ENCODE measurements at places on chromosomes 3 and 15.

DNA sequence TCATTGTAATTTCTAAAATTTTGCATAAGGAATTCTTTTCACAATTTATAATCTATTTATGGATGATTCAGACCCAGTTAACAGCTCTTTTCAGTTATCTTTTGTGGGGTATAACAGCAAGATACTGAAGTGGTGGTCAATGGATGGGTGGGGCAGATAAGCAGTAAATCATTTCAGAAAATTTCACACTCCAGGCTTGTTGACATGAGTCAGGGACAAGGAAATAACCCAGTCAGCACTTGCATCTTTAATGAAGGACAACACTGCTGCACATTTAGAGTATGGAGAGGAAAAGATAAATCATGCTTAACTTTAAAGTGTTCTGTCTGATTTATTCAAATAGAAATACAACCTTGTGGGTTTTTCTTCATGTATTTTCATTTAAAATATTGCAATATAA, 181.6 kb downstream of the ROBO1 start:
- DNase-seq = no peak

DNA sequence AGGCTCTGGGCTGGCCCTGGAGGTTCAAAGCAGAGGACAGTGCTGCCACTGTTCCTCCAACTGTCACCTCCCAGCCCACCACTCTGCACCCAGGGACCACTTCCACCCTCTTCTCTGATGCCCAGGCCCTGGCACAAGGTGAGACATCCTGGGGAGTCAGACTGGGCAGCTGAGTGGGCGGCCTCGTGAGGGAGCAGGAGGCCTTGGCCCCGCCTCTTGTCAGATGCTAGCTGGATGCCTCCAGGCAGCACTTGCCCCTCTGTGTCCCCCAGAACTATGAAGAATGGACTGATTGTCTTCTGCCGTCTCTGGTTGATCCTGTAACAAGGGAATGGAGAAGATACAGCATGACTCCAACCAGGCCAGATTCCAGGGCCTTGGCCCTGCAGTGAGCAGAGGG, 191.0 kb upstream of the LINGO1 start:
- no peak for DNase-seq

DNA sequence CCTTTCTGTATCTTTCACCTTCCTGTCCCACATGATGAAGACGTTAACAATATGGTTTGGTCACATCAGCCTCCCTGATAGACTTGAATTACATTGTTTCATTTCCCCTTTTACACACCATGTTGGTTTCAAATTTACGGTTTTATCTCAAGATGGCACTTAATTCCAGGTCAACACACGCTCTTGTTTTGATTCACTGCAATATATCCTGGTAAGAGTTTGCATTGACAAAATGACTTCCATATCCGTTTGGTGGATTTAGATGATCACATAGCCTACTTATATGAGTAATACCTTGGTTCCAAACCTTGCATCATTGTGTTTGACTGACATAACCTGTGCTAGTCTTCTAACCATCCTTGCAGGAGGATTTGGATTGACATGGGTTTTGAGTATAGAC, 499.4 kb downstream of the ROBO1 start:
- no peak for DNase-seq

- DNase-seq = peak; percentile 34
Observed at GRCh38 chr3:57778494-57778893, 22.4 kb downstream of the SLMAP start.

DNA sequence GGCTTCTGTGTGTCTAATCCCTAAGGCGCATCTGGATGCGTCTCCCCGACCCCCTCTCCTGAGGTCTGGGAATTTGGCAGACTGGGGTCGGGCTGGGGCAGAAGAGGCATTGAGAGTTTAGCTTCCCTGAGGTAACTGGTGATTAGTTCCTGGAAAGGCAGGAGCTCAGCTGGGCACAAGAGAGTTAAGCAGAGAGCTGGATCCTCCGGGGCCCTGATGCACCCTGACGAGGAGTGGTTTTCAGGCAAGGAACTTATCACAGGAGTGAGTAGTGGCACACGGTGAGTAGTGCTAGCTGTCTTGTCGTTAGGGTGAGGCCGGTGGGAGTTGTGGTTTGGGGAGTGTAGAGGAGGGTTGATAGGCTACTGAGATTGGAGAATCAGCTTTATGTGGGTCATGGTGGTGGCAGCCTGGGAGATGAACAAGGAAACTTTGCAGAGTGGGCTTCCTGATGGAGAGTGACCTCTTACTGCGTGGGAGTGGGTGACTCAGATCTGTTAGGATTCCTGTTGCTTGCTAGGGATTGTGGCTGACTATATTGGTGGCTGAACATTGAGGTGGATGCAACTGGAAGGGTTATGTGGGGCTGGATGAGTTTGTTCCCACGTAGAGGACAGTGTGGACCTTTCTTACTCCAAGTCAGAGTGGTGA, 897 bp downstream of the RAD54L2 start:
- DNase-seq = peak; percentile 55

GRCh38 chr15:87416591-87417257, 839.8 kb downstream of the NTRK3 start:
- no peak for DNase-seq

DNA sequence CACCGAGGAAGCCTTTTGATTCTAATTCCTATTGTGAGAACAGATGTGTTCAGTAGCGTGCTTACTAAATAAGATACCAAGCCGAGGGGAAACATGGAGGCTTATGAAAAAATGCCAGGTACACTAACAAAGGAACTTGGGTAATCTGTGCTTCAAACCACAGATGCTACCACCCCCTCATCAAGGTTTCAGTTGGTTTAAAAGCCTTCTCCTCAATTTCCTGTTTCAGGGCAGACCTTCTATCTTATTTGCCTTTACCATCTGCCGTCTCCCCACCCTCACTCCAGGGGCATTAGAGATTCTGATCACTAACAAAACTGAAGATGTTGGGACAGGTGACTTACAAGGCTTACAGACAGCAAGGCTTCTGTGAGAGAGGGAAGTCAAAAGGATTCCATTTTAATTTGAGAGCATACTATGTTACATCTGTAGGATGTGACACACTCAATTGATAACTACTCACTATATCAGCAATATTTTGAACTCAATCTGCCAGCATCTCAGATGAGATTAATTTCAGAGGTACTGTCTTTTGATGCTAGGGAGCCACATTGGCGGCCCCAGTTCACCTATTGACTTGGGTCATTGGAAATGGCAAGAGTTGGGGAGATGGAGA, 60.6 kb upstream of the PLCL2 start:
- no peak for DNase-seq

DNA sequence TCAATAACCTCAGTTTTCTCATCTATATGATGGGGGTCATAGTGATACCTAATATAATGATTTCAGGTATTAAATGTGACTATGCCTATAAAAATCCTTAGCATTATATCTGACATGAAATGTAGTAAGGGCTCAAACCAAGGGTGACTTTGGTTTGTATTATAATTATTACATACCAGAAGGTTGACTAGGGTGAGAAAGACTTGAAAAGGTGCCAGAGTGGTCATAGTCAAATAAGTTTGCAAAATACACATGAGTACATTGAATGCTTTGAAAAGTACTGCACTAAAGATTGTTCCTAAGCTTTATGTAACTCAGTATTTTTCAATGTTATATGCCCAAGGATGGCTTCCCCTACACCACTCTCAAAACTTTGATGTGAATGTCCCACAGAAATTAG, 297.2 kb downstream of the ARPP21 start:
- DNase-seq = peak; percentile 57

DNA sequence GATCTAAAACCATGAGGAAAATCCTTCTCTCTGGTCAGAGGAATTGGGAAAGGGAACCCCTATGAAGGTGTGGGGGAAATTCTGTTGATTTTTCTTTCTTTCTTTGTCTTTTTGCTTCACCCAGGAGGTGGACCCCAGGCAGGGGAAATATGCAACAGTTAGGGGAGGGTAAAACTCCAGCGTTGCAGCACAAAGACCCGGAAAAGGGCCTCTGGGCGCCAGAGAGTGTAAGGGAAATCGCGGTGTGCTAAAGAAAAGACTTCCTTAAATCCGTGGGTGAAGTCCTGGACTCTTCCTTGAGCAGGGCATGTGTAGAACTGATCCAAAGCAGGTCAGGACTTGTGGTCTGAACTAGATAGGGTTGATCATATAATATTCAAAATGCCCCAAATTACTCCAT, 11.1 kb upstream of the TBC1D21 start:
- no peak for DNase-seq

DNA sequence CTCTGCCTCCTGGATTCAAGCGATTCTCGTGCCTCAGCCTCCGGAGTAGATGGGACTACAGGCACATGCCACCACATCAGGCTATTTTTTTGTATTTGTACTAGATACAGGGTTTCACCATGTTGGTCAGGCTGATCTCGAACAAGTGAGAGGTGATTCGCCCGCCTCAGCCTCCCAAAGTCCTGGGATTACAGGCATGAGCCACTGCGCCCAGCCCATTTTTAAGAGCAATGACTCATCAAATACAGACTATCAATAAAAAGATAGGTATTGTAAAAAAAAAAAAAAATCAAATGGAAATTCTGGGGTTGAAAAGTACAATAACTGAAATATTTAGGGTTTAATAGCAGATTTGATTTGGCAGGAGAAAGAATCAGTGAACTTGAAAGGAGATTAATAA, 129.0 kb downstream of the TJP1 start:
- DNase-seq = no peak

DNA sequence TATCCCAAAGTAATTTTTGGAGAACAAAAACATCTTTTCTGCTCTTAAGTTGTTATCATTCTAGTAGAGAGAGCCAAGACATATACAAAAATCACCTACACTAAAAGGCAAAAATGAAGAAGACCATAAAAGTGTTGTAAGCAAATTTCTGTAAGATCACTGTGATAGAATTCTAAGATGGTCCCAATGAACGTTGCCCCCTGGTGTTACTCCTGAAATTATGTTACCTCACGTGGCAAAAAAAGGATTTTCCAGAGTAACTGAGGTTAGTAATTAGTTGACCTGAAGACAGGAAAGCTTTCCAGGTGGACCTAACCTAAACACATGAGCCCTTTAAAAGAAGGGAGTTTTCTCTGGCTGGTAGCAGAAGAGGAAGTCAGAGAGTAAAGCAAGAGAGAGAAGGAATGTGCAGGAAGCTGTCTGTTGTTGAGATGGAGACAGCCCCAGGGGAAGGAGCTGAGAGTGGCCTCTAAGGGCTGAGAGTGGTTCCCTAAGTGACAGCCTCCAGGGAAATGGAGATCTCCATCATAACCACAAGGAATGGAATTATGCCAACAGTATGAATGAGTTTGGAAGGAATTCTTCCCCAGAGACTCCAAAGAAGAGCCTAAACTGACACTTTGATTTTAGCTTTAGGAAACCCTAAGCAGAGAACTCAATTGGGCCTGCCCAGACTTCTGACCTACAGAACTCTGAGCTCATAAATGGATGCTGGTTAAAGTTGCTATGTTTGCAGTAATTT, 205.9 kb downstream of the CD47 start:
- peak; percentile 80 for DNase-seq

DNA sequence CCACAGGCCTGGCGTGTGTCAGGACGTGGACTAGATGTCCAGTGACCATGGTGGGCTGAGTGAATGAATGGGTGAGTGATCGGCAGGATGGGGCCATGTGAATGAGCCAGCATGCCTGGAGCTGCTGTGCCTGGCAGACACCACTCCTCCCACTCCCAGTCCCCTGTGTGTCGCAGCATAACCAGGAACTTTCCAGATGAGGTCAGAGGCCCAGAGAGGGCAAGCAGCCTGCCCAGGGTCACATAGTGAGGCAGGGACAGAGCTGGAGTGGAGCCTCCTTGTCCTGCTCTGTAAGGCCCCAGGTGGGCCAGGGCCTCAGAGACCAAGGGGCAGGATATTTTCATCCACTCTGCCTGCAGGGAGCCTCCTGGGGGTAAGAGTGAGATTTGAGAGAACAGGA, 6.4 kb downstream of the IQSEC1 start:
- no peak for DNase-seq

- DNase-seq = peak; percentile 70
Observed at GRCh38 chr3:52831500-52832301, 1.2 kb upstream of the ITIH4 start.

GRCh38 chr3:71718072-71718471, 7.1 kb downstream of the EIF4E3 start:
- DNase-seq = no peak

GRCh38 chr3:11810276-11810675, 36.4 kb downstream of the TAMM41 start:
- peak; percentile 47 for DNase-seq

DNA sequence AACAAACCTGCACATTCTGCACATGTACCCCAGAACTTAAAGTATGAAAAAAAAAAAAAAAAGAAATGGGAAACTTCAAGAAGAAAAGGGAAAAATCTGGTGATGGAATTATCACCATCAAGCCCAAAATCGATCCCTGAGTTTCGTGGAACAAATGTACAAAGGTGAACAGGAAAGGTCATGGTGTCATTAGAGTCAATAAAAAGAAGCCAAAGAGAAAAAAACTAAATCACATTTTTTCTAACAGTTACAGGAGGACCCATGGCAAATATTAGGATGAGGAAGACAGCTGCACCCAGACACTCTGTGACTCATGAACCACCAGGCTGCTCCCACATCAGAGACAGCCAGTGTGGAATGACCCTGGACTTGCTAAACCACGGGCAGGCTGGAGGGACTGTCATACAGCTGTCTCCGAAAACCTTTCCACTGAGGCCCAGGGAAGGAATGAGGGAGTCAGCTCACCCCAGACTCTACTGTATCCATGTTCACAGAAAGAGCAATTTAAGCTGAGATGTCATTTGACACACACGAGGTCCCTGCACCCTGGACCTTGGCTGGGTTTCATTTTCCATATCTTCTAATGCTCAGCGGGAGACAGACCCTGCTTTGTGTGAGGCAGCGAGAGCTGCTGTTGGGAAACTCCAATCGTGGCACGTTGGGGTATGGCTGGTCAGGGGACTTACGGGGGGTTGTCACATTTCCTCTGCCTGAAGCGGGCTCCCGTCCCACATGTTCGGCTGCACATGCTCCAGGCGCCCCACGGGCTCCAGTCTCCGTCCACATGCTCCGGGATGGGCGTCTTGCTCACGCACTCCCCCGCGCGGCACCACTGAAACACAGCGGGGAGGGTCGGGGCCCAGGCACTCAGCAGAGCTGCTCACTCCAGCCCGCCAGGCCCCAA, 210.2 kb downstream of the ADAMTS17 start:
- peak; percentile 55 for DNase-seq

GRCh38 chr3:157815739-157816138, 290.5 kb downstream of the SHOX2 start:
- DNase-seq = no peak

DNA sequence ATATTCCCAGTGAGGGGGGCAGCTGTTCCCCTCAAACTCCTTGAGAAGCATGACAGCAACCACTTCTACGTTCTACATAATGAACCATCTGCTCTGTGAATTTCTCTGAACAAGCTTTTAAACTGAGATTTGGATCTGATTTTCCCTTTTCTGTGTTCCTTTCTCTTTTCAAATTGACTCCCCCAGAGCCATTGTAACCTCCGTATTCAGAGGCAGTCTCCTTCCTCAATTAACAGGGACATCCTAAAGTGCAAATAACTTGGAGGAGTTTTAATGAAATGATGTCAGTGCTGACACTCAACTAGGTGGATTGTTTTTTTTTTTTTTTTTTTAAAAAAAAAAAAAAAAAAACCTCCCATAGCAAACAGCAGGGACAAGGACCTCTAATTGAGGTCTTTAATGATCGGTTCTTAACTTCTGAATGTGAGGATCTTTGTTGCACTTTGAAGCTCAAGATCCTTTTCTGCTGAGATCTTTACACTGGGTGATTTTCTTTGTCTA, 48.8 kb downstream of the ADAMTS9 start:
- DNase-seq = no peak

GRCh38 chr3:15404767-15405166, 22.6 kb downstream of the METTL6 start:
- no peak for DNase-seq

All from fibroblast of pulmonary artery (primary cell).